Fibroblast of lung (primary cell): ENCODE measurements at places on chromosomes 5 and 9.

DNA sequence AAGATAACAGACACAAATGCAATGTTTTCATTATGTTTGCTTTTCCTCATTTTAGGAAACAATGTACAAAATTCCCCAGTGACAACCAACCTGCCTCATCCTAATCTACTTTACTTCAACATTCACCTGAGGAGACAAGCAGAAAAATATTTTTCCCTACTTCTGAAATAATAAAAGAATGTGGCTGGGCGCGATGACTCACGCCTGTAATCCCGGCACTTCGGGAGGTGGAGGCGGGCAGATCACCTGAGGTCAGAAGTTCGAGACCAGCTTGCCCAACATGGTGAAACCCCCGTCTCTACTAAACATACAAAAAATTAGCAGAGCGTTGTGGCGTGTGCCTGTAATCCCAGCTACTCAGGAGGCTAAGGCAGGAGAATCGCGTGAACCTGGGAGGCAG lies 36.9 kb downstream of the MYO10 start:
- no peaks in the 10 kb centered on the region for H3K27me3 ChIP-seq
- H3K4me3 ChIP-seq, result no peak overlapping the region
- H3K4me1 ChIP-seq, result peaks cover 14% of the 10 kb centered on the region
- no peak for DNase-seq
- no peaks in the 10 kb centered on the region for H3K36me3 ChIP-seq

- H3K4me1 ChIP-seq, result peaks cover 6% of the 10 kb centered on the region
- no peak for DNase-seq
- no peaks in the 10 kb centered on the region for H3K36me3 ChIP-seq
- no peak overlapping the region for H3K4me3 ChIP-seq
- no peak overlapping the region for H3K27ac ChIP-seq
Observed at GRCh38 chr5:65855766-65856315, 70.5 kb upstream of the ERBIN start.

- H3K36me3 ChIP-seq, result no peaks in the 10 kb centered on the region
- DNase-seq, result no peak
- H3K27me3 ChIP-seq, result no peaks in the 10 kb centered on the region
- H3K27ac ChIP-seq, result no peak overlapping the region
- H3K4me3 ChIP-seq, result no peak overlapping the region
Observed at GRCh38 chr9:72012646-72013045, 47.8 kb downstream of the C9orf57 start.

DNA sequence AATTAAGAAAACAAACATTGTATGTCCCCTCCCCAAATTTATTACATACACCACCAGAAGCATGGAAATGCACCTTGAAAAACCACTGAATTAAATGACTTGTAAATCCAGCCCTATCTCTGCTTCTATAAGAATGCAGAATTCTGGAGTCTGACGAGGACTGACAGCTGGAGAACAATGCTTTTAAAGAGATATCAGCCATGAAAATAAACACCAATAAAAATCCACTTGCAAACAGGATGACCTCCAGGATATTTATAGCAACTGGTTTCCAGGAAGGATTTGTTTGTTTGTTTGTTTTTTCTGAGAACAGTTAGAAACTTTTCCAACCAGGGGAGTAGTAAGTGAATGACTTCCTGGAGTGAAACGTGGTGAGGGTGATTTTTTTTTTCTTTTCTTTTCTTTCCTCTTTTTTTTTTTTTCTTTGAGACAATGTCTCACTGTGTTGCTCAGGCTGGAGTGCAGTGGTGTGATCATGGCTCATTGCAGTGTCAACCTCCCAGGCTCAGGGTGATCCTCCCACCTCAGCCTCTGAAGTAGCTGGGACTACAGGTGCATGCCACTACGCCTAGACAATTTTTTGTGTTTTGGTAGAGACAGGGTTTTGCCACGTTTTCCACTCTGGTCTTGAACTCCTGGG lies 38.7 kb upstream of the SLC36A1 start:
- no peak overlapping the region for H3K27ac ChIP-seq
- no peaks in the 10 kb centered on the region for H3K27me3 ChIP-seq
- H3K4me3 ChIP-seq, result no peak overlapping the region
- no peaks in the 10 kb centered on the region for H3K36me3 ChIP-seq
- no peaks in the 10 kb centered on the region for H3K4me1 ChIP-seq

DNA sequence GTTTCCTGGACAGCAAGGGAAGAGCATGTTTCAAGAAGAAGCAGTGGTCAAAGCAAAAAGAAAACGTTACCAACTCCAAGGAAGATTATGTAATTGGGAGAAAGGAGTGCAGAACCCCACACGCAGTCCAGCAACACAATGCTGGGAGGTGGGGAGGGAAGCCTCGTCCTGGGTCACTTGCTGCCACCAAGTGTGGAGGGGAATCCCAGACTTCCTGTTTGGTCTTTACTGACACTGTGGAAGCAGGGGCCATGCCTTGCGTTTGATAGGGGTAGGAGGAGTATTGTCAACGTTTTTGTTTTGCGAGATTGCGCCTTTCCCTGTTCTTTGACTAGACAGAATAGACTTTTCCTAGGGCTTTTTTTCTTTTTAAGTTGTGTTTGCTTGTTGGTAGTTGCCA lies 421.0 kb downstream of the KDM4C start:
- no peak for DNase-seq
- H3K27ac ChIP-seq, result no peak overlapping the region
- H3K4me3 ChIP-seq, result no peak overlapping the region
- H3K36me3 ChIP-seq, result no peaks in the 10 kb centered on the region
- H3K4me1 ChIP-seq, result no peaks in the 10 kb centered on the region

GRCh38 chr9:126915281-126915816 lies 767 bp downstream of the RALGPS1 start:
- H3K36me3 ChIP-seq, result no peaks in the 10 kb centered on the region
- no peak overlapping the region for H3K27ac ChIP-seq
- no peak for DNase-seq

GRCh38 chr5:127011961-127012644 lies 18.3 kb downstream of the MARCHF3 start:
- H3K27me3 ChIP-seq, result no peaks in the 10 kb centered on the region
- peaks cover 9% of the 10 kb centered on the region for H3K4me1 ChIP-seq
- peak; percentile 44 for DNase-seq

GRCh38 chr9:92404042-92404836 lies at the start of gene OGN:
Gene OGN, minus strand, starts transcription at chr9:92404578. Its CDS starts 1,171 bp downstream, at chr9:92403407.
- no peaks in the 10 kb centered on the region for H3K27me3 ChIP-seq
- peak; percentile 75 for DNase-seq
- no peak within 1 kb of the TSS for H3K4me3 ChIP-seq
- peaks cover 3% of the 10 kb centered on the region for H3K4me1 ChIP-seq

DNA sequence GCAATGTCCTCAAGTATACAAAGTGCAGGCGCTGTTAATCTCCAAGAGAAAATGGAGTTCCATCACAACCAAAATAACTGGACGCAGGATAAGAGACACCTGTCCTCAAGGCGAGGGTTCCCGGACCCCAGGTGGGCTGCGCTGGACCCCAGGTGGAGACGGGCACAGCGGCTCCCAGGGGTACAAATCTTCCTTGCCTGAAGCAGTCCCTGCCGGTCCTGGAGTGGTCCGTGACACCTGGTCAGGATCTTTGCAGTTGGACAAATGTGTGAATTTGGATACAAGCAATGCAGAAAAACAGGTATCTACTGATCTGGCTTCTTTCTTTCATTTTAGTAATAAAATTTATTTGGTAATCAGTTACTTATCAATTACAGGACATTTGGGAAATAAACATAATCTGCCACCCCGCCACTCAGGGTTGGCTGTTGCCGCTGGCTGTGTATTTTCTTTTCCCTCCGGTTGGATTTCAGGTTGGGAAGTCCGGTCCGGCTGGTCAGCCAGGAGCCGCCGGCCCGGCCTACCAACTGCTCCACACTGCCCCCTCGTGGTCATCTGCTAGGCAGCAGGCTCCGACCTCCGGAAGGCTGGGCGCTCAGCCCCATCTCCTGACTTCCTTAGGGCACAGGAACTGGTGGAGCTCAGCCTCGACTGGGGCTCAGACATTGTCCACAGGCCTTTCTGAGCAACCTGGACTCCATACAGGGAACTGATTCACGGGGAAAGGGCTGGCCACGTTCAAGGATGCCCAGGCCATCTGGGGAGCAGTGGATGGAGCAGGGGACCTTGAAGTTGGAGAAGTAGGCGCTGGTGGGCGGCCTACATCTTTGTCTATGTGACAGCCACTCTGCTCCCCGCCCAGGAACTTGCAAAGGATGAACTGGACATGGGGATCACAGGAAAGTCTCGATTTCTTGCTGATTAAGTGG lies 43.4 kb downstream of the NXNL2 start:
- no peak overlapping the region for H3K4me3 ChIP-seq
- no peak overlapping the region for H3K27ac ChIP-seq
- no peaks in the 10 kb centered on the region for H3K27me3 ChIP-seq
- no peaks in the 10 kb centered on the region for H3K4me1 ChIP-seq
- peak; percentile 73 for DNase-seq
